Stimulated activated CD8-positive, alpha-beta memory T cell treated with anti-CD3 and anti-CD28 coated beads, Interleukin-15, amount 100 ng/mL, for 48 hours (primary cell): ENCODE measurements at places on chromosomes 6 and 20.

DNA sequence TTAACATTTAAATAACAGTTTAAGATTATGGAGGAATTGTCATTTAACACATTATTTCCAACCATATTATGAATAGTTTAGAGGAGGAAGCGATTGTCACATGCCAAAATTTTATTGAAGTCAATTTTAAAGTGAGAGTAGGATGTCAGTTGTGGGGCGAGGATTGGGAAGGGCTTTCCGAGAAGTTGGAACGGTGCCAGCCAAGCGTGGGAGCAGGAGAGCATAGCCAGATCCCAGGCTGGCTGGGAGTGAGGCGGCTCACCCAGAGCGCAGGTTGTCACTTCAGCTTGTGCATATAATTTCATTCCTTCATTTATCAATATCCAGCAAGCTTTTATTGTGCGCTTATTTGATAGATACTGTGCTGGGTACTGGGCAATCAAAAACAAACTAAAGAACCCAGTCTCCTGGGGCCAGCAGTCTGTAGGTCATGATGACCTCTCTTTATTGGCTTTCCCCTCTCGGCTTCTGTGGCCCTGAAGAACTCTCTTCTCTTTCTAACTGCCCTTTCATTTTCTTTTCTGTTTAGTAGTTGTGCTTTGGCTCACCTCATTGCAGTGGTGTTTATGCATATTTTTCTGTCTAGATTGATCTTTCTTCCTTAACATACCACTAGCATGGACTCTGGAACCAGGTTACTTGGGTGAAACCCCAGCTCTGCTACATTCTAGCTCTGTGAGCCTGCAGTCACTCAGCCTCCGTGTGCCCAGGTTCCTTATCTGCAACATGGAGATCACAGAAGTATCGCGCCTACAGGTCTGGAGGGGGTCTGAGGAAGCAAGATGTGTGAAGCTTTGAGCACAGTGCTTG lies 6.4 kb downstream of the CEP43 start:
- no peak for DNase-seq

DNA sequence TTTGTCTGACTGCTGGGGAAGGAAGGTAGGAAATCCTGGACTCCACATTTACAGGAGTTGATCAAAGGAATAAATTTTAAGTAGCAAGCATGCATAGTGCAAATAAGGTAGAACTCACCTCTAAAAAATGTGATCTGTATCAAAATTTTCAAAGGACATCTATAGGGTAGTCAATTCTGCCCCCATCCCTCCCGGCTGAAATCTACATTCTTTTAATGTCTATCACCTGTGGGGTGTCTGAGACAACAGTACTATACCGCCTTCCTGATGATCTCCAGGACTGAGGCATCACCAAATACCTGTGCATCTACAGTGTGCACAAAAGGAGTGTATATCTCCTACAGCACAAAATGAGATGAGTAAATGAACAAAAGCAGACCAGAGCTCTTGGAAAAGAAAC lies 19.9 kb downstream of the CPNE1 start:
- no peak for DNase-seq

- no peak for DNase-seq
Measured at GRCh38 chr6:46129291-46129628, 529 bp upstream of the ENPP4 start.

GRCh38 chr6:133467982-133468380 lies 226.8 kb downstream of the EYA4 start:
- no peak for DNase-seq

GRCh38 chr6:41428996-41429421 lies 93.6 kb downstream of the NCR2 start:
- peak; percentile 42 for DNase-seq

- DNase-seq = no peak
Measured at GRCh38 chr6:84685983-84686584, 78.3 kb downstream of the TBX18 start.

GRCh38 chr20:1741309-1742048 lies 83.9 kb upstream of the SIRPG start:
- DNase-seq = no peak

DNA sequence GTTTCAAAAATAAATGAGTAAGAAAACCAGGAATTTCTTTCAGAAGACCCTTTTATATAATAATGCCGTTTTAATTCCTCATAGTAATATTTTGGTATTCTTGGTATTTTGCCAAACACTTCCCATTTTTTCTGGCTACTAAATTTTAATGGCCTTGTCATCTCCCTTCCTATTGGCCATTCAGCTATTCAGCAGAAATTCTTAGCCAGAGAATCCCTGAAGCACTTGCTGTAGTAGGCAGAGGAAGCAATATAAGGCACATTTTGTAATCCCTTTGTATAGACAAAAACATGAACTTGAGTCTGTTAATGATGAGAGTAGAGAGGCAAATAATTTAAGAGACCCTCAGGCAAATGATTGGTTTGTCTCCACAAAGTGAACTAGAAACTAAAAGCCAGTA lies 118.4 kb upstream of the LAMP5 start:
- no peak for DNase-seq

DNA sequence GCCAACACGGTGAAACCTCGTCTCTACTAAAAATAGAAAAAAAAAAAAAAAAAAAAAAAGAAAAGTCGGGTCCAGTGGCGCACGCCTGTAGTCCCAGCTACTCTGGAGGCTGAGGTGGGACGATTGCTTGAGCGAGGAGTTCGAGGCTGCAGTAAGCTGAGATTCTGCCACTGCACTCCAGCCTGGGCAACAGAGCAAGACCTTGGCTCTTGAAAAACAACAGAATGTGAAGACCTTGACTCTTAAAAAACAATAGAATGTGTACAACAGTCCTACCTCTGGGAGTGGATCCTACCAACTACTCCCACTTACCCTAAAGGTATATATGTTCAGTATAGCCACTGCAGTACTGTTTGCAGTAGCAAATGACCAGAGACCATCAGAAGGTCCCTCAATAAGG lies 15.1 kb downstream of the KIF3B start:
- DNase-seq = no peak

- DNase-seq = no peak
Measured at GRCh38 chr20:24598996-24599395, 129.6 kb downstream of the SYNDIG1 start.

DNA sequence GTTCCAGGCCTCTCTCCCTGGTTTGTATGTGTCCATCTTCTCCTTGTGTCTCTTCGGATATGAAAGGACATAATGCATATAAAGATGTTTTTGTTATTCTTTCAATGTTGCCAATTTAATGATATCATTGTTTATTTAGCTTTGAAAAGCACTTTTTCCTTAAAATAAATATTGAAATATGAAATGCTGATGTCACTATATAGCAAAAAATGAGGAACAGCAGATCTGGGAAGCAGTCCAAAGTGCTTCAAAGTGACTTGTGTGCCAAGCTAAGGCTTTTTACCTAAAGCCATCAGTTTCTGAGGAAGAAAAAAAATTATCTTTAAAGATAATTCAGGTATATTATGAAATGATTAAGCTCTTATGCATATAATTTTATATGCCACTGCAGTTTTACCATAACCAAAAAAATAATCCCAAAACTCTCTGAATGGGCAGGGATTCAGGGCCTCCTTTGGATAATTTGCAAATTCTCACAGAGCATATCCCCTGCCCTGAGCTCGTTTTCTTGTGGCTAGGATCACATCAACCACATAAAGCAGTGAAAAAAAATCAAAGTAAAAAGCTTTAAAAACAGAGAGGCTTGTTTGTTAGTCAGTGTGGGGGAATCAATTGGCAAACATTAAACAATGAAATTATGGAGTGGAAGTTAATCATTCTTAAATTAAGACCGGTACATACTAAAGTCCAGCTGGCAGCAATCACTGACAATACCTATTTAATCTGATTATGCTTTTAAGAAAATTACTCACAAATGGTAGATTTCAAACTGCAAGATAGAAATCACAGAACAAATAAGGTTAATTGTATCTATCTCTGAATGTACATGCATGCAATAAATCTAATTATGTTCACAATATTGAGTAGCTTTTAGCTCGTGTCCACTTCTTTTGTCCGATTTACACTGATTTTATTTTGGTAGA lies 1027.9 kb upstream of the ADGRB3 start:
- no peak for DNase-seq

DNA sequence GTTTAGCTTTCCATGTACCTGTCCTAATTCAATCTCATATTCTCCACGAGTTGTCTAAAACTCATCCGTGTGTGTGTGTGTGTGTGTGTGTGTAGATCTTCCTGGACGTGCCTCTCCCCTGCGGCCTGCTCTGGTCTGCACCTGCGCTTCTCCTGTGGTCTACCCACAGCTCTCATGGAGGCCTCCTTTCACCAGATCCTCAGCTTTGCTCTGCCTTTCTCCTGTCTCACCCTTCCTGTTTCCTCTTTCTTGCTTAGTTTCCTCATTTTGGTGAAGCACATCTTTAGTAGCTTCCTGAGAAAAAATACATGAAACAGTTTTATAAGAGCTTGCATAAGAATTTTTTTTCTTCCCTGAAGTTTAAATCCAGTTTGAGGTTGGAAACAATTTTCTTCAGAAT lies 18.1 kb downstream of the SLX4IP start:
- DNase-seq = no peak

- no peak for DNase-seq
Measured at GRCh38 chr6:107115695-107116327, 496 bp upstream of the BEND3 start.

DNA sequence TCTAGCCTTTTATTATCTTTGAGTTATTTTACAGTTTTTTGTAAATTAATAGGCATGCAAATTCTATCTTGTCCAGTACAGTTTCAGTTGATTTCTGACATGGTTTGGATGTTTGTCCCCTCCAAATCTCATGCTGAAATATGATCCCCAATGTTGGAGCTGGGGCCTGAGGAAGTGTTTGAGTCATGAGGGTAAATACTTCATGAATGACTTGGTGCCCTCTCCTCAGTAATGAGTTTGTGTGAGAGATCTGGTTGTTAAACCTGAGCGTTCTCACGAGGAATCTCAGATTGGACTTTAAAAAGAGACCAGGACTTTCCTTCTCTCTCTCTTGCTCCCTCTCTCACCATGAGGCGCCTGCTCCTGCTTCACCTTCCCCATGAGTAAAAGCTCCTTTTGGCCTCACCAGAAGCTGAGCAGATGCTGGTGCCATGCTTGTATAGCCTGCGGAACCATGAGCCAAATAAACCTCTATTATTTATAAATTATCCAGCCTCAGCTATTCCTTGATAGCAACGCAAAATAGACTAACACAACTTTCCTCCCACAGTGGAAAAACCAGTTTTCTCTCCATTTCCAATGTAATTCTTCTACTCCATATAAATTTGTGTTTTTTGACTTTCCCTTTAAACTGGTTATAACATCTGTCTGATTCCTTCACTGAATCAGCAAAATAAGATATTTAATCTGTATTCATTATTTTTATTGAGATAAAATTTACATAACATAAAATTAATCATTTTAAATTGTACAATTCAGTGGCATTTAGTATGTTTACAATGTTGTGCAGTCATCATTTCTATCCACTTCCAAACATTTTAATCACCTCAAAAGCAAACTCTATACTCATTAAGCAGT lies 78.7 kb upstream of the PRSS16 start:
- DNase-seq = no peak

- no peak for DNase-seq
Measured at GRCh38 chr20:35539756-35540212, 2.1 kb upstream of the ERGIC3 start.

GRCh38 chr20:16392346-16392745 lies 180.9 kb downstream of the KIF16B start:
- no peak for DNase-seq

DNA sequence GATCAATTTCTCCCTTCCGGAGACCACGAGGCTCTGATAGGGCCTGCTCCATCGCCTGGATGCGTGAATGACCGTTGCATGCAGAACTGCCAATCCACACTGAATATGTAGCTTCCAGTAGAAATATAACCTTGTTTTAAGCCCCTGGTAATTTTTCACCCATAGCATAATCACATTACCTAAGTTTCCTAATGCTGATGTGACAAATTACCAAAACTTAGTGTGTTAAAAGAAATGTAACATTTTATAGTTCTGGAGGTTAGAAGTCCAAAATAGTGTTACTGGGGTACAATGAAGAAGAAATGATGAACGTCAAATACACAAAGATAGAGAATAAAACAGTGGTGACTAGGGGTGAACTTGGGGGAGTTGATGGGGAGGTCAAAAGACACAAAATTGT lies 22.0 kb upstream of the SIRPD start:
- DNase-seq = no peak
